ENCODE measurements at places on chromosomes 12 and 14. TPM values are rescaled to one million over a fixed set of nuclear protein-coding genes. Genes with fewer than 3 reads are reported as not detected.

DNA sequence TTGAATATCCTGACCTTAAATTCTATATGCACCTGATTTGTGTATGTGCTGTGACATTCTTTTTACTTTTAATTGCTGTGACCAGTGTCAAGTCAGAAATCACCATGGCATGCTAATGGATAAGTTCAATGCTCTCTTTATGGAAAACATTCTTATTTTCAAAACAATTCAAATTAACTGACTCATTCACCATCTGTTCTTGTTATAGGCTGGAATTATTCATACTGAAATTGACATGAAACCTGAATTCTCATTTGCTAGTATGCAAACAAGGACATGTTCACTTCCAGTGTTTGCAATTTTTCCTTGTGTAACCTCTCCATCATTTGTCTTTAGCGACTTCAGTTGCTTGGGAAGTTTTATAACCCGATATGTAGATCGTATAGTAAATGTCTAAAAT is at the start of gene TAS2R30:
TAS2R30 (minus strand) TSS at position 340 of the 400 bp plus-strand sequence. CDS start 400 bp downstream, outside the sequence.
- no peak for DNase-seq

DNA sequence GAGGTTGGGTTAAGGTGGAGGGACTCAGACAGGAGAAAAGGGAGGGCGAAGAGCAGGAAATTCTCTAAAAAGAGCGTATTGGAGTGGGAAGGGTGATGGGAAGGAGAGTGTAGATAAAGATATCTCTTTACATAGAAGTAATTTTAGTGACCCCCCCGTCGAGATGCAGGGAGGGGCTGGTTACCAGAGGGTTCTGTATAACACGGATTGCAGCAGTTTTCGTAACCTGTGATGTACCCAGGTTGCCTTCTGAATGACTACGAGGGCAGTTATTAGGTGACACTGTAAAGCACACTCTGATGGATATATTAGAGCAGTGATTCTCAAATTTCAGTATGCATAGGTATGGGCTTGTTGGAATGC is 443 bp downstream of the DNAL1 start:
- no peak for DNase-seq

GRCh38 chr12:121947981-121948380 is 29.6 kb downstream of the CFAP251 start:
- DNase-seq = no peak

DNA sequence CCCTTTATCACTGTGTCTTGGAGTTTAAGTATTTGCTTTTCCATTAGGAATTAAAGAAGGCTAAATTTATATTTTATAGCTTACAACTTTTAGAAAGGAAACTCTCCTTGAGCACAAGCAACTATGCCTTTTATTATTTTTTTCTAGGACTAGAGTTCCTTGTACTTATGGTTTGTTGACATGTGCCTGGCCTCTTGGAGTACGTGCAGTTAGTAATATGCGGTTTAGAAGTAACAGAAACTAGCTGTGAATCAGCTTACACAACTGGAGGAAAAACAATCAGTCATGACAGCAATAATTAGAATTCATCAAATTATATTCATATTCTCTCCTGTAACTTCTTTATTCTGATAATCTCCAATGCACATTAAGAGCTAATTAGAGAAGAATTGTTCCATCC is 428.7 kb downstream of the AEBP2 start:
- DNase-seq = no peak

DNA sequence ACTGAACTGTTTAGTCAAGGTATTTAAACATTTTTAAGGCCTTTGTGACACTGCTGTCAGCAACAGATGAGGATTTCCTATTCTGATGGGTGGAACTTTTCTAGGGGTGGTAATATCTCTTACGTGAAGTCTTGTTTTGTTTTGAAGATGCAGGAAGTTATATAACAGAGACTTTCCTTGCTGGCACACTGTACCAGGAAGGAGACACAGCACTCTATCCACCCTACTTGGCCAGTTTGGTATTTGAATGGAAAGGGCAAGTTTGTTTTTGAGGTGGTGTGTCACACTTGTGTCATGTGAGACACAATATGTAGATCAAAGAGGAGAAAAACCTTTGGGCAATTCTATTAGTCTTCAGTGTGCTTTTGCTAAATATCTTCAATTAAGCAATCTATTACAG is 51.6 kb upstream of the SRP54 start:
- DNase-seq = no peak

DNA sequence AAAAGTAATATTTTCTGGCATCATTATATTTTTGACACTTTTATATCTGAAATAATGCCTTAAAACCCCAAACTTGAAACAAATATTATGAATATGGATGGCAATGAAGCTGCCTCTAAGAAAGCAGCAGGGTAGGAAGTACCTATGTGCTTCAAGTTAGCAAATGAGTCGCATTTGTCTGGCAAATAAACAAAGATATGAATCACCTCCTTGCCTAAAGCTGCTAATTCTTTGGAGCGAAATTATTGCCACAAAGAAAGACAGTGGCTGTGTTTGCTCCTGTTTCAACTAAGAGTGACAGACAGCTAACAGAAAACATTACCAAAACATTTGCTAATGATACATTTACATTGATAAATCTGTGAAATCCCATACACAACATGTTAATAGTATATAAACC is 854.9 kb downstream of the RPS29 start:
- no peak for DNase-seq

DNA sequence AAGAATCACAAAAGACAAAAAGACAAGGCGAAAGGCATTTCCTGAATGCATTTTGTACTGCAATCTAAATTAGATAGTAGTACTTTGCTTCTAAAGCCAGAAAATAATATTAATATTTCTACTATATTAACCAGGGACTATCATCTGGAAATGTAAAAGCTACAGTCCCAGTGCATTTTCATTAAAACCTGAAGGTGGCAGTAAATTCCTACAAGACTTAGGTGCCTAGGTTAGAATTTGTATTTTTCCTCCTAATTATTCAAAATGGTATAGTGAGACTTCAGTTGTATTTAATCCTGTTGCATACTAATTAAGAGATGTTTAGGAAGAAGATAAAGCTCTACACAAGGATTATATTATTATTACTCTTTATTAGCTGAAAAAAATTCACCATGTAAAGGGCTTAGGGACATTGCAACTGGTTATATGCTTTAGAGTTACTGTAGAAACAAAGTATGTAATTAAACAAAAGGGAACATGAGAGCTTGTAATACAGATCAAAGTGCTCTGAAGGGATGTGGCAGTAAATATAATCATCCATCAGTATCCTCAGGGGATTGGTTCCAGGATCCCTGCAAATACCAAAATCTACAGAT is 53.6 kb downstream of the BRMS1L start:
- DNase-seq = no peak

Gene DDX51
- 6.9 TPM for total RNA-seq

Data from tongue (tissue), 3 donors.